SIG-M5 (cell line): ENCODE measurements at places on chromosomes 5 and 9.

DNA sequence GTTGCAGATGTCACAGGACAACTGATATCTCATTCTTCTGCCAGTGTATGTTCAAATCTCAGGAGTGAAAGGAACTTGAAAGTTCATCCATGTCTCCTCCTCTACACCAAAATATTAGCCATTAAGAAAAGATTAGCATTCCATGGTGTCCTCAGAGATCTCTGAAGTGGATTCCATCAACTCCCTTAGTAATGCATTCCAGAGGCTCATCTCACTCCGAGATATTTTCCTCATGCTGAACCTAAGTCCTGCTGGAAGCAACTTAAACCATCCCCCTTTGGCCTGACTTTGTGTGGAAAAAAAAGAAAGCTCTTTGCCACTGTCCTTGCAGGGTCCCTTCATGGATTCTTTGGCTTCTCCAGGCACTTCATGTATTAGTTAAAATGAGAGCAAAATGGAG, 155.7 kb upstream of the ZNF462 start:
- DNase-seq: no peak

DNA sequence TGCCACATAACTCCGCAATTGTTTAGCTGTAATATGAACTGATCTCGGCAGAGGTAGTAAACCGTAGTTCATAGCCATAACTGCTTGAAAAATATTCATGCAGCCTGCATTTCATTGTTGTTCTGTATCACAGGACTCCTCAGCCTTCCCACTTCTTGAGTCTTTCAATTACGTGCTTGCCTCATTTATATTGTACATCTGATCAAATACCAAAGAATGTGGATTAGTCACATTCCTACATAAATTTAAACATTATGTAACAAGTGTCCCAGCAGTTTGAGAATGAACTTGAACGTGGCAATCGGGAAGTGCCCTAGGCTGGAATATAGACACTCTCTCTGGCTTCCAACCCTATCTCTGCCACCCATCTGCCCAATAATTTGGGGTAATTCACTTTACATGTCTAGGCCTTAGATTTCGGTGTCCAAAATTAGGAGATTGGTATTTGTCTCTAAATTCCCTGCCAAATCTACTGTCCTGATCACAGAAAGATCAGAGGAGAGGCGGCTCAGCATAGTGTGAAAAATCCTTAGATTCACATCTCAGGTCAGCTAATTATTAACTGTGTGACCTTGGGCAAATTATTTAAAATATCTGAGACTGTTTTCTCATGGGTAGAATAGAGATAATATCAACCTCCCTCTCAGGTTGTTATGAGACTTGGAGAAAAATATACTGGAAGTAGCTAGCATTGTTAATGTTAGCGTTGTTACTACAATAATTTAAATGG, 215.1 kb upstream of the RFX3 start:
- DNase-seq: no peak

- DNase-seq: peak; percentile 36
These were observed 8.2 kb upstream of the GLIPR2 start for GRCh38 chr9:36128349-36128748.

DNA sequence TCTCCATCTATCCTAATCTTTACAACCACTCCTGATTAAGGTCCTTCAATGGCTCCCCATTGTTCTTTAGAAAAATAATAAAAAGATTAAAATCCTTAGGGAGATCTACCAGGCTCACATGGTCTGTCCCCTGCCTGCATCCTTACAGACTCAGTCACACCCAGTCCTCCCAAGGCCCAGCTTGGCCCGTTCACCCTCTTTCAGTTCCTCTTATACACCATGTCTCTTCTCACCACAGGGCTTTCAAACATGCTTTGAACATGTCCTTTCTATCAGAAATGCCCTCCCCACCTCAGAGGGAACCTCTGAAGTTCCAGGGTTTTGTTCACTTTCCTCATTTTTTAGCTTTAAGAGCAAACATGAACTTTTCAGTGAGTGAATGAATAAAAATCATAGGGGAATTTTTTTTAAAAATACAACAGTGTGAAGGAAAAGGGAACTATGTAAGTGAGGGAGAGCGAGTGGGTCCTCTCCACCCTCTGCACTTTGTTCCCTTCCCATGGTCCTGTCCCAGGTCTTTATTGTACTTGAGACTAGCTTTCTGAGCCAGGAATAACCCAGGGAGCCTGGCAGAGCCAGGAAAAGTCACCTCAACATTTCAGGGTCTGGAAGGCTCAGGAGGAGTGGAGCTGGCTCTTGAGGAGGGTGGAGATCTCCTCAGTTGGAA, 55.3 kb downstream of the TRPC7 start:
- DNase-seq: no peak

- no peak for DNase-seq
These were observed 395.4 kb downstream of the DTWD2 start for GRCh38 chr5:118593003-118593328.

DNA sequence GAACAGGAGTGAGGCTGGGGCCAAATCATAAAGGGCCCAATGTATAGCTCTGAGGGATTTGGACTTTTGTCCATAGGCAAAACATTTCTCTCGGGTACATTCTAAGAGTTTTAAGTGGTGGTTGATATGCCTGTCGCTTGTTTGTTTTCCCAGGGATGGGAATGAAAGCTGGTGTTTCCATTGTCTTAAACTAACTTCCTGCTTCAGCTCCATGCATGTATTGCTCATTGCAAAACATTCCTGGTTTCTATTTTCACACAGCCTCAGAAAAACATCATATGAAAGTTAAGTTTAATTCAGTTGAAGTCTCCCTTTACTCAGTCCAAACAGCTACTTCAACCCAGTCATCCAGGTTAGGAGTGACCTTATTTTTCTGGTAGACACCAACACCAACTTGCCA, 235.0 kb downstream of the ACTL7B start:
- DNase-seq: no peak

GRCh38 chr5:107739661-107740060, 68.9 kb upstream of the EFNA5 start:
- no peak for DNase-seq

- DNase-seq: no peak
These were observed 47.0 kb downstream of the APC start for GRCh38 chr5:112784726-112785125.

GRCh38 chr5:124806373-124807077, 60.1 kb upstream of the ZNF608 start:
- no peak for DNase-seq

GRCh38 chr9:110155751-110156150, 52.2 kb downstream of the C9orf152 start:
- no peak for DNase-seq

GRCh38 chr9:32497921-32498320, 28.1 kb downstream of the RIGI start:
- DNase-seq: no peak

GRCh38 chr5:103234239-103234975, 24.2 kb upstream of the MACIR start:
- DNase-seq: no peak

GRCh38 chr9:132090771-132091170, 11.1 kb upstream of the MED27 start:
- no peak for DNase-seq

DNA sequence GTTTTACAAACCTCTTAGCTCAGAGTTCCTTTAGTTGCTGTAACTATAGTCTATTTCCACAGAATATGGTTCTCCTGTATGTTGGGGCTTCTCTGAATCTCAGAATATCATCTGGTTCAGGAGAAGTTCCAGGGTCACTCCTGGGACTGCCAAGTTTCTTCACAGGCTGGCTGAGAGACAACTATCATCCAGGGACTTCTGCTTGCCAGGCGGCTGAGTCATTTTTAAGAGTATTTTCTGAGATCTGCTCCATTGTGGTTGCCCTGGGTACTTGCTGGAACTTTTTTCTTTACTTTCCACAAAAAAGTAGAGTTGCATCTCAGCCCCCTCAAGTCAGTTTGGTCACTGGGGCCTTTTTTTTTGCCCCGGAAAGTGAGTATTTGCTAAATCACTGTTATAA, 566.5 kb downstream of the LRRC70 start:
- DNase-seq: no peak

GRCh38 chr5:147223948-147224791, 10.7 kb upstream of the STK32A start:
- DNase-seq: no peak

GRCh38 chr9:37037503-37038301, 3.6 kb upstream of the PAX5 start:
- no peak for DNase-seq

DNA sequence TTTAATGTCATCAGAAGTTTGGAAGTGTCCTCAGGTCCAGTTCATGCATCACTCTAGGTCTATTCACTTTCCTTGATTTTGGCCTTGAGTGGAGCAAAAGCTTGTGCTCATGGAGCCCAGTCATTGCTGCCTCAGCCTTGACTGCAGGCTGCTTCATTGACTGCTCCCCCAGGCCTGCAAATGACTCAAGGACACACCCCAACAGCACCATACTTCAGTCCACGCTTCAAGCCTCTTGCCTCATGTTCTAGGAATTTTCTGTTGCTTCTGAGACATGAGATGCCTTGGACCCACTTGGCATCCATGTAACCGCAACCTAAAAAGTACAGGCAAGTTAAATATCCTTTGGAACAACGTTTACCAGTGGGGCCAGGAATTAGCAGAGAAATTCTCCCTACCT, 193.7 kb downstream of the PIK3R1 start:
- no peak for DNase-seq

DNA sequence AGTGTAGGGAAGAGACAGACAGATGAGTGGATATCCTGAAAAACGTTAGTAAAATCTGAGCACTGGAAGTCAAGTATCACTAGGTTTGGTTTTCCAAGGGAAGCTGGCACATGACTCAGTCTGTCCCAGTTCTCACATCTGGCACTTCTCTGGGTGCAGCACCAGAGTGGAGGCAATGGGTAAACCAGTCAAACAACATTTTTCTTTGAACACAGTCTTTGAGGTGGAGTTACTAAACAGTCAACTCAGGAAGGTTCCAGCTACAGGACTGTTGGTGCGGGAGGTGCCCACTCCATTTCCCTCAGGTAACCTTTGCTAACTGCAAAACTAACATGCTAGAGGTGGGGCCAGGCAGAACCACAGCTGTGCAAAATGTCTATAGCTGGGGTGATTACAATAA, 301.4 kb upstream of the RFX3 start:
- no peak for DNase-seq

DNA sequence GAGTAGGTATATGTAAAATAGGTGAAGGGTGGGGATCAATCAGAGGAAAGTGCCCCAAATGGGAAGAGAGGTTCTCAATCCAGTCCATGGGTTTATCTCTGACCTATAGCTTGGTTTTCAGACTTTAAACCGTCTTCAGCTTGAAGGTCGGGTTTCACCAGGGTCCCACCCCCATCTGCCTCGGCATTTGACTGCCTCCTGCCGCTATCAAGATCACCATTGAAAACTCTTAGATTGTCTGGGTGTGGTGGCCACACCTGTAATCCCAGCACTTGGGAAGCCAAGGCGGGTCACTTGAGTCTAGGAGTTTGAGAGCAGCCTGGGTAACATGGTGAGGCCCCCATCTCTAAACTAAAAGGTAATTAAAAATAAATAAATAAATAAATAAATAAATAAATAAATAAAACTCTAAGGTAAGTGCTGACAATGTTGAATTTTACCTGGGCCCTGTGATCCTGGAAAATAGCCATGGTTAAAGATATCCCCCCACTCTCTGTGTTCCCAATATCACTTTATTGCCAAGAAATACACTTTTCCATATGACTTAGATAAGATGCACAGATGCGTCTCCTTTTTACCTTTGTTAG, 48.8 kb downstream of the TARS1 start:
- no peak for DNase-seq

DNA sequence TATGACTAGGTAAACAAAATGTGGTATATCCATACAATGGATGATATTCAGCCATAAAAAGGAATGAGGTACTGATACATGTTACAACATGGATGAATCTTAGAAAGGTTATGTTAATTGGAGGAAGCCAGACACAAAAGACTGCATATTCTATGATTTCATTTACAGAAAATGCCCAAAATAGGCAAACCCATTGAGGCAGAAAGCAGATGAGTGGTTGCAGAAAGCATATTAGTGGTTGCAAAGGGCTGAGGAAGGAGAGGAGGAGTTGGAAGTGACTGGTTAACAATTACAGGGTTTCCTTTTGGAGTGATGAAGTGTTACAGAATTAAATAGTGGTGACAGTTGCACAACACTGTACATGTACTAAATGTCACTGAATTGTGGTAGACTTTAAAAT, 17.7 kb downstream of the PLGRKT start:
- DNase-seq: no peak

- no peak for DNase-seq
These were observed 847.7 kb downstream of the MAT2B start for GRCh38 chr5:164353155-164353554.

GRCh38 chr5:12611132-12611531, 706.9 kb upstream of the CTNND2 start:
- DNase-seq: no peak

GRCh38 chr5:172833372-172833685, 722 bp upstream of the ERGIC1 start:
- DNase-seq: no peak

- no peak for DNase-seq
These were observed 226.3 kb downstream of the SPOCK1 start for GRCh38 chr5:137272831-137273230.

- no peak for DNase-seq
These were observed 26.2 kb upstream of the SPTLC1 start for GRCh38 chr9:92141144-92142129.

- DNase-seq: no peak
These were observed 175.2 kb upstream of the HAPLN1 start for GRCh38 chr5:83895860-83896259.

- peak; percentile 43 for DNase-seq
These were observed 25.4 kb upstream of the NR3C1 start for GRCh38 chr5:143428738-143429420.

GRCh38 chr5:29795096-29795652, 1398.3 kb upstream of the CDH6 start:
- DNase-seq: no peak

GRCh38 chr5:84362061-84362720, 22.5 kb downstream of the EDIL3 start:
- DNase-seq: no peak

DNA sequence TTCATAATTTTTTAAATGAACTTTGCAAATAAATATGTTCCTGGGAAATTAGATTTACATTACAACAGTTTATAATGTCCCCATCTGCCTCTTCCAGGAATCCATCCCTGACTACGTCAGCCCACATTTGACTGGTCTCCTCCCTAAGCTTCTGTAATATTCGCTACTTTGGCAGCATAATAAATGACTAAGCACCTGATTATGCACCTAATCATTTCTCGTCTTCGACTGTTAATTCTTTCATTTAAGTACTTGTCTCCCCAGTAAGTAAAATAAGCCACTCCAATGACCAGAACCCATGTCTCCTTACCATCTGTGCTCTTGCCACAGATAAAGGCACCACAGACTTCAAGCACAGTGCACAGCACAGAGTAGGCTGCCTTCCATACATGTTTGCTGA, 122.7 kb downstream of the DENND1A start:
- no peak for DNase-seq

- DNase-seq: no peak
These were observed 237.9 kb downstream of the TMEM38B start for GRCh38 chr9:105932276-105932675.

GRCh38 chr9:115775659-115776058, 377.9 kb upstream of the PAPPA start:
- DNase-seq: no peak

DNA sequence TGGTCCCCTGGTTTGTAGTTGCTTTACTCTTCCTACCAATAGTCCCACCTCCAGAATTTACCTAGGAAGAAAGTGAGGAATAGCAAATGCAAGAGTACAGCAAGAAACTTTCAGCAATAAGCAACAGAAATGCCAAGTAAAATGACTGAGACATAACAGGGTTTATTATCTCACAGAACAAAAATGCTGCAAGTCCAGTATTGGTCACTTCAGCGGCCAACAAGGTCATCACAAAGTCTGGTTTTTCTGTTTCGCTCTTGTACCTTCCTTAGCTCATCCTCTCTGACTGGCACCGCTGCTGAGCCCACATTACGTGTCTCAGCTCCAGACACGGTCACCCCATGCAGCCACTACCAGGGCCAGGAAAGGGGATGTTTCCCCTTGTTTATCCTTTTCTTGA, 82.7 kb downstream of the RFK start:
- DNase-seq: no peak
